ENCODE measurements at places on chromosomes 2 and 18. TPM values are rescaled to one million over a fixed set of nuclear protein-coding genes. Genes with fewer than 3 reads are reported as not detected.

DNA sequence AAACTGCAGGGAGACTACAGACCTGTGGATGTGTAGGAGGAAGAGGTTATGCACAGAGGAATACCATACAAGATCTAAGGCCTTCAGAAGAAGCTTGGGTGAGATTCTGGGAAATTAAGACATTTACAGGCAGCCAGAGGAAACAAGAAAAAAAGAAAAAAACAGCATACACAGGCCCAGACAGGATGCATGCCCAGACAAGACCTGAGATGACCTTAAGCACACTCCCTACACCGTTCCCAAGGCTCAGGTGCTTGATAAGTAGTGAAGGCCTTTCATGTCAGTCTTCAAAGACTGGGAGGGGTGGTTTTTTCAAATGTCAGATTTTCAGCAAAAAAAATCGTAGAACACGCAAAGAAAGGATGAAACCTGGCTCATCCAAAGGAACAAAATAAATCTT lies 83.0 kb downstream of the CCDC138 start:
- DNase-seq: no peak

Gene FSIP2
- total RNA-seq: 0.20 TPM

DNA sequence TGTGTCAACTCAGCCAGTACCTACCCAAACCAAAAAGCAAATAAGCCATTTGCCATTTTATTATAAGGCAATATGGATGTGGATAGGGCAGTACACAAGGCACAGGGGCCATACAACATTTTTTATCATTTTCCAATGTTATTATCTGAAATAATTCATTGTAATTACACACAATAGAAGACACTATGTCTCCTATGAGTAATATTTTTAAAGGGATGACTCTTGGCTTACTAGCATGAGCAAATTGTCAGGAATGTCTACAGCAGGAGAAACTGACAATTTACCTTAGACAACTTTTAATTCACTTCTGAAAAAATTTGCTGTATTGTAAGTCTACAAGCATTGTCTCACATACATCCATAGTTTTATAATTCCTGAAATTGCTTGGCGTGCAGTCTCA lies 1193.9 kb upstream of the CELF4 start:
- no peak for DNase-seq

Gene GDF7
- total RNA-seq: 0.32 TPM

DNA sequence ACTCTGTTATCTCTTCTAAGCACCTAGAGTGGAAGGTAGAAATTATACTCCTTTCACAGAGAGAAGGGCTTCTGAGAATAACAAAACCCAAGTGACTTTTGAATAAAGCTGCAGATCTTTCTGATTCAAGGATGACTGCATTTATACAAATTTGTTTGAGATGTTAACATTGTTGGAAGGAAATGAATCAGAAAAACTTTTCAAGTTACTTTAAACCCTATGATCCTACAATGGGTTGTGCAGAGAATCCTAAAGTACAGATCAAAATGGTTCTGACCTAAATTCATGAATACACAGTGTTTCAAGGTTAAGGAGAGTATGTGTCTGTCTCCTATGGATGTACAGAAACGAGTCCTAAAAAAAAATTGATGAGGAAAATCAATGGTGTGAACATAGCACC lies 1.8 kb downstream of the RFTN2 start:
- no peak for DNase-seq

GRCh38 chr2:42545841-42546390 lies 22.5 kb upstream of the MTA3 start:
- DNase-seq: no peak

DNA sequence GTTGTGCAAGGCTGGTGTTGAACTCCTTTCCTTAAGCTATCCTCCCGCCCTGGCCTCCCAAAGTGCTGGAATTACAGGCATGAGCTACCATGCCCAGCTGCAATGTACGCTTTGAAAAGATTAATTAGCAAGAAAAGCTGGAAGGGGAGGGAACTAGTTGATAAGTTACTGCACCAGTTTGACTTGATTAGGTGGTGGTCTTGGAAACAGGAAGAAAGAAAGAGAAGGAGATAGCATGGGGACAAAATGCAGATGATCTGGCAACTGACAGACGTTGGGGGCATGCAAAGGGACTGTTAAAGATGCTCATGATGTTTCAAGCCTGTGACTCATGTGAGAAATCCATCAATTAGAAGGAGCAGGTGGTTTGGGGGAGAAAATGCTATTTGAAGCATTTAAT lies 68.6 kb downstream of the PLEKHM3 start:
- DNase-seq: no peak

- no peak for DNase-seq
Observed at GRCh38 chr2:173751245-173751975, 213.8 kb downstream of the SP3 start.

DNA sequence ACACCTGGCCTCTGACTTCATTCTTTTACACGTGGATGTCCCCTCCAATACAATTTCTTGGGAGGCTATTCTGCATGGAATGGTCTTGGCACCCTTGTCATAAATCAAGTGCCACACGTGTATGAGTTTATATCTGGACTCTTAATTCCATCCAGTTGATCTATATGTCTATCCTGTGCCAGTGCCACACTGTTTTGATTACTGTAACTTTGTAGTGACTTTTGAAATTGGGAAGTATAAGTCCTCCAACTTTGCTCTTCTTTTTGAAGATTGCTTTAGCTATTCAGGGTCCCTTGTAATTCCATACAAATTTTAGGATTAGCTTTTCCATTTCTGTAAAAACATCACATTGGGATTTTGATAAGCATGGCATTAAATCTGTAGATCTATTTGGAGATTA lies 43.5 kb downstream of the HS1BP3 start:
- DNase-seq: no peak

GRCh38 chr2:218397820-218398436 lies 1.7 kb upstream of the CTDSP1 start:
- DNase-seq: peak; percentile 91

DNA sequence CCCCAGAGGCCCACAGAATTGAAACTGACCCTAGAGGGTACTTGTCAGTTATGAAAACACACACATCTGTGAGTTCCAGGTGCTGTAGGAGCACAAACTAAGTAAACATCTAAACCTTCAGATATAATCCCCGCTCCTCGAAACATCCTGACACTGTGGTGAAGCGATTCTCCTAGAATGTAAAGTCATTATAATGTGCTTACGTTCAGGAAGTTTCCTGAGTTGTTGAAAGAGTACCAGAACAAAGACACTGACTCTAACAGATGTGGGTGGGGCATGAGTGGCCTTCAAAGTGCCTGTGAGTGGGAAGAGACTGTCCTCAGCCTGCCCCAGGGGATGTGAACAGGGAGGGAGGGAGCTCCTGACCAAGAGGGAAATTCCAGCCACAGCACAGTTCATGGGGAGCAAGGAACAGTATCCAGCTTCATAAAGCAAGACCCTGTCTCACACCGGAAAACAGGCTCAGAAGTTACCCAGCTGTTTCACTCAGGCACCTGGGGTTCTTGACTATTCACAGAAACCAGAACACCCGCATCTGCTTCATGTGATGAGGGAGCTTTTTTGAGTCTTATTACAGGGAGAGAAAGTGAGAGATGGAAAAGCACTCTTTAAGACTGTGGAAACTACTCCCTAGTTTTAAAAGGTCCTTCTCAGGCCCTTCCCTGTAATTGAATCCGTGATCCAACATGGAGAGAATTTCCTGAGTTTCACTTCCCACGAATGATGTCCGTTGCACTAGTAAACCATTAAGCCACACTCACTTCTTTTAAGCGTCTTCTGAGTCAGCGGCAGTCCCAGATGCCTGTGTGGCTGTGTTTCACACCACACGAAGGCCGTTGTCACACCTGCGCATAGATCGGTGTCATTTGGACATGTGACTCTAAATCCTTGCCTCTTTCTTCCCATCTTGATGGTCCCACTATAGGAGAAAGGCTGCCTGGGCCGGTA lies 88.6 kb upstream of the EML6 start:
- peak; percentile 64 for DNase-seq

Gene TMEM214
- 30.9 TPM for total RNA-seq

Gene TP53I3
- total RNA-seq: 13.3 TPM

Gene BBS5
- 7.5 TPM for total RNA-seq

GRCh38 chr18:36340246-36340645 lies 42.7 kb downstream of the FHOD3 start:
- DNase-seq: no peak

Gene GPR55
- not detected for total RNA-seq

GRCh38 chr2:26852405-26853306 lies 4.7 kb downstream of the DPYSL5 start:
- peak; percentile 33 for DNase-seq

- peak; percentile 71 for DNase-seq
Observed at GRCh38 chr2:84906900-84907714, 1.7 kb downstream of the TMSB10 start.

- DNase-seq: no peak
Observed at GRCh38 chr2:142840436-142840835, 37.0 kb upstream of the KYNU start.

GRCh38 chr2:96393989-96394761 lies 58.6 kb downstream of the NCAPH start:
- no peak for DNase-seq

Gene ACVR1C
- 0.32 TPM for total RNA-seq

- no peak for DNase-seq
Observed at GRCh38 chr2:78541451-78542267, 483.8 kb upstream of the REG3G start.

DNA sequence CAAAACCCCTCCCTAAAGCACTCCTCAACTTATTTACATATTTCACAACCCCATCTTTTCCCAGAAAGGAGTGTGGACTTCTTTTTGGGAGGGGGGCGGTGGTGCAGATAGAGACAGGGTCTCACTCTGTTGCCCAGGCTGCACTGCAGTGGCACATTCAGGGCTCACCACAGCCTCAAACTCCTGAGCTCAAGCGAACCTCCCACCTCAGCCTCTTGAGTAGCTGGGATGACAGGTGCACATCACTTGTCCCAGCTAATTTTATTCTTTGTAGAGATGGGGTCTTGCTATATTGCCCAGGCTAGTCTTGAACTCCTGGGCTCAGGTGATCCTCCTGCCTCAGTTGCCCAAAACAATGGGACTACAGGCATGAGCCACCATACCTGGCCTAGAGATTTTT lies 44.1 kb downstream of the ADCY3 start:
- no peak for DNase-seq

GRCh38 chr18:79402977-79403722 lies 7.4 kb downstream of the NFATC1 start:
- peak; percentile 85 for DNase-seq

Gene NIF3L1
- total RNA-seq: 16.9 TPM

DNA sequence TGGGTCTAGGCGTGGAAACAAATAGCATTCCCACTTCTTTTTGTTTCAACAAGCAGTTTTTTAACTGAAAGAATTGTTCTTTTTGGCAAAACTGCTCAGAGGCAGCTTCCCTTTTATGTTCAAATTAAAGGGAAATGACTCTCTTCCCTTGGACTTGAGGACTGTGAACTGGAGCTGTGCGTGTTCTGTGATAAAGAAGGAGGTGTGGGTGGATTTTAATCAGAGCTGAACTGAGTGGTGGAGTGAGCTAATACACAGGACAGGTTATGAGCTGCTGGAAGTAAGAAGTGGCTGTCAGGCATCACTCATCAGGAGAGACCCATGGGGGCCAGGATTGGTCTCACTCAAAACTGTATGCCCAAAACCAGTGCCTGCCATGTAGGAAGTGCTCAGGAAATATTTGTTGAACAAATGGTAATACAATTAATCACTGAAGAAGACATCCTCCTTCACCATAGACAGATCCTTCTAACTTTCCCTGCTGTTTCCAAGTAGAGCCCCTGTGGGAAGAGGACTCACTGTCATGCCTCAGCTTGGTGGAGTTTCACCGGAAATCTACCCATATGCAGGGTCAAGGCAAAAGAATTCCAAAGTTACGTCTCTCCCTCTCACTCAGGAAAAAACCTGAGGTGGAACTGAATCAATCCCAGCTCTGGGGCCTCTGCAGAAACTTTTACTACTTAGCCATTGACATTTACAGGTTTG lies 55.9 kb downstream of the FEZ2 start:
- no peak for DNase-seq

DNA sequence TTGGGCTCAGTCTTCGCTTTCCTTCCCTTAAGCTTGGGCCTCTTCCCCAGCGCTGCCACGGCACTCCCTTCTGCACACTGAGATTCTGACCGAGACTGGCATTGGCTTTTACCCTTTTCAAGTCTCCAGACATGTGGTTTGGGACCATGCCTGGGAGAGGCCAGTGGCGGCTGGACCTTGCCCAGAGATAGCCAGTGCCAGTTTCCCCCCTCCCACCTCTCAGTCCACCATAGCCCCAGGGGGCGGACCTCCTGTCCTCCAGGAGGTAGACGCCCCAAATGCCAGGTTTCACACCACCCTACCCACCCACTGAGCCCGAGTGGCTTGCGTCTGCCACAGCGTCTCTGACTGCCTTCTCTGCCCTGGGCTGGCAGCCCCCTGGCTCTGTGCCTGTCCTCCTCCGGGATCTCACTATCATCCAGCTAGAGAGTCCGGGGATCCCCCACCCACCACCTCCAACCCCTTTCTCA lies 47.7 kb downstream of the INPP5D start:
- DNase-seq: no peak

DNA sequence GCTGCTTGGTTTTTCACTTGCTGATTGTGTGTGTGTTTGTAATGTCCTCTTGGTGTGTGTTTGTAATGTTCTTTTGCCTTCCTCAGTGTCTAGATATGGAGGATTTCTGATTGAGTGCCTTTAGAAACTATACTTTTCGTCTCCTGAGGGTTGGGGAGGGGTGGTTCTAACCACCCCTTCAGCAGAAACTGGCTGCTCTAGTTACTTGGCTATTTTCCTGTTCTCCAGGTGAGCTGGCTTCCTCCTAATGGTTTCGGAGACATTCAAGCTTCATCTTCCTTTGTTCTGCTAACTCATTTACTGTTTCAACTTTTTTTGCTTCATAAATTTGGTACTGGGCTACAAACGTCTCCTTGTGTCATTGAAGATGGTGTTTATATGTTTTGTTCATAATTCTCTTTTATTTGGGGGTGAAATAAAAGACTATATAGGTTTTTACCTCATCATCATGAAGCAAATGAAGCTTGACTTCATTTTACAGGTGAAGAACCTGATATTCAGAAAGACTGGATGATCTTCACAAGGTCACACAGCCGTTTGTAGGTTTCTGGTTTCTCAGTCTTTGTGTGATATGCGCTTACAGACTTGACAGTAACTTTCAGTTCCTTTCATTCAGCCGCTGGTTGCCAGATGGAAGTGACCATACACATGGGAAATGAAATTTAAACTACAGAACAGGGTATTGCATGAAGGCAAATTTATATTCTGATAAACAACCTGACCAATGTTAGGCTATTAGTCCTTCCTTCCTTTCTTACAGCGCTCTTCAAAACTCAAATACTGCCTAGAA lies 238.5 kb downstream of the GALR1 start:
- DNase-seq: no peak

GRCh38 chr2:102317715-102318114 lies 6.4 kb downstream of the IL1RL1 start:
- no peak for DNase-seq

GRCh38 chr18:70907673-70908072 lies 618.8 kb downstream of the SOCS6 start:
- DNase-seq: no peak

Data from left ventricle myocardium superior (tissue), 1 donor.